ENCODE measurements at places on chromosomes 11 and 22.

DNA sequence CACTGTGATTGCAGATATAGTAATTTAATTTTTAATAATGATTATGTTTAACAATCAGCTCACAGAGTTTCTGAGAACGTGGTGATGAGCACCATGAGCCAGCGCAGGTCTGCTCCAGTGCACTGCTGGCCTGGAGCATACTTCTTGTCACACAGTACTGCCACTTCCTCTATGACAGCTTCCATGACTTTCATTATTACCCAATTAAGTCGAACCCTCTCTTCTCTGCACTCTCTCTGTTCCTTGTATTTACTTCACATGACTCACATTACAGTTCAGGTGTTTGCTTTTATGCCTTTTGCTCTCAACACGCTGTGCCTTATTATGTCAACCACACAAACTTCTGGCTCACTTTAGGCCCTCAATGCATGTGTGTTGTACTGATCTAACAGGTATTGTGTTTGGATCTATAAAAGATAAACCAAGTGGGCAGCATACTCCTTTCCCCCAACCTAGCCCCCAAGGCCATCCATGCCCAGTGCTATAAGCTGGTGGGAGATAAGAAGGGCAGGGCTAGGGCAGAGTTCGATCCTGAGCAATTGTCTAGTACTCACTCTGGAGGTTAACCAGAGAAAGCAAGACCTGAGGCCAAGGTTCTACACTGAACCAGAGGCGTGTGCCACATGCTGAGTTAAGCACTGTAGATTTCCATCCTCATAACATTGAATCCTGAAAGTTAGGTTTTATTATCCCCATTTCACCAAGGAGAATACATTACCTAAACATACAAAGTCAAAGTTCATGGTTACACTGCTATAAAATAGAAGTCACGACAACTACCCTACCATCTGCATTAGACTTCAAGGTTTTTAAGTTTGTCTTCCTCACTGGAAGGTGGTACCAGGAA is 356.5 kb downstream of the INSC start:
- no peak for DNase-seq

DNA sequence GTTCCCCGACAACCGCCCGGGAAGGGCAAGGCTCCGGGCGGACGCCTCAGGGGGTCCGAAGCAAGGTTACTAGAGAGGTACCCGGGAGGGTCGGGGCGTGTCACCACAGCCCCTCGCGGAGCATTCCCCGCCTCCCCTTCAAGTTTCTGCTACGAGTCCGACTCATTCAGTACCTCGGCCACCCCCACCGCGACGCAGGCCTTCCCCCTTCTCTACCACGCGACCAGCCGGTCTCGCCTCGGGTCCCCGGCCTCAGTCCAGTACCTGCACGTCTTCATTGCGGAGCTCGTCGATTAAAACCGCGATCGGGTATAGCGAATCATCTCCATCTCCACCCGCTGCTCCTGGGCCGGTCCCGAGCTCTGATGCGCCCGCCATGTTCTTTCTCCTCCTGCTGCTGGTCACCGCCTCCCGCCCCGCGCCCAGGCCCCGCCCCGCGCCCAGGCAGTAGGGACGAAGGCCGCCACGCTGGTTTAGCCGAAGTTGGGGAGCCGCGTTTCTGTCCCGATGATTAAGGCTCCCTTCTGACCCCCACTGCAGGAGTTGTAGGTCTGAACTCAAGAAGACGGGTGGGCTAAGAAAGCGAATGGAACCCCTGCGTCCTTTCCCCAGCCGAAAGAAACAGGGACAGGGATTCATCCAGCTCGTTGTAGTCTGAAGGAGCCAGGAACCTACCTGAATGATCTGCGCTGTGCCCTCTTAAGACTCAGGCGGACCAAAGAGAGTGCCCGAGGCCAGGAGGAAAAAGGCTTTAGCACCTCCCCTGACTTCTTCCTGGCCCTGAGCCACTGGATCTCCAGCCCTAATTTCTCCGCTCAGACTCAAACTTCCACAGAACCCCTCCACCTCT is at the start of gene PPP2R1B:
Gene PPP2R1B, minus strand, starts transcription at position 406 of the 850 bp plus-strand sequence. Its CDS starts 28 bp downstream, at position 378.
- peak; percentile 57 for DNase-seq

DNA sequence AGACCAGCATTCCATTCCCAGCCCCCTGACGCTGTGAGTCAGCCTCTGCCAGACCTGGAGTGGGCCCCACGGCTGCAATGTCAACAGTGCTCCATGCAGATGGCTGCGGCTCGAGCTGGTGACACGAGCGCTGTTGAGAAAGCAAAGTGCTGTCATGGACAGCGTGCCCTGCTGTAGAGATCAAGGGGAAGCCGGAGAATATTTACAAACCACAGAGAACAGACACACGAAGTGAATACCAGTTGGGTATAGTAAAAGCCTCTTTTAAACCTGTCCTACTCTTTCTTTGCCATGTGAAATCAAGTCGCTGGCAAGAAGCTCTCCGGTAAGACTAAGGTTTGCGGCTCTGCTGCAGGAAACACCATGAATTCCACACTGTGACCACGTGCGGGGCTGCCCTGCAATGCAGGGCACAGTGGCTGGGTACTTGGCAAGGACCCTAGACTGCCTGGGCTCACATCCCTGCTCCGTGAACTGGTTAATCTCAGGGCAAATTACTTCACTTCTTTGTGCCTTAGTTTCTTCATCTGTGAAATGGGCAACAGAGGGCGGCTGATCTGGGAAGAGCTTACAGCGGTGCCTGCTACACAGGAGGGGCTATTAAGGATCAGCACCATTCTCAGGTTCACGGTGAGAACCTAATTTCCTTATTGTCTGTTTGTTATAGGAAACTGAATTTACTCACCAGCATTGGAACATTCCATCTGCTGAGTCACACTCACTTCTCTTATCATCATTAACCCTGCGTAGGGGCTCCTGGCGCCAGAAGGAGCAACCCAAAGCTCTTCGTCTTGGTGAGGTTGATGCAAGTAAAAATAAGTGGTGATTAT is 27.8 kb upstream of the ELFN2 start:
- no peak for DNase-seq

DNA sequence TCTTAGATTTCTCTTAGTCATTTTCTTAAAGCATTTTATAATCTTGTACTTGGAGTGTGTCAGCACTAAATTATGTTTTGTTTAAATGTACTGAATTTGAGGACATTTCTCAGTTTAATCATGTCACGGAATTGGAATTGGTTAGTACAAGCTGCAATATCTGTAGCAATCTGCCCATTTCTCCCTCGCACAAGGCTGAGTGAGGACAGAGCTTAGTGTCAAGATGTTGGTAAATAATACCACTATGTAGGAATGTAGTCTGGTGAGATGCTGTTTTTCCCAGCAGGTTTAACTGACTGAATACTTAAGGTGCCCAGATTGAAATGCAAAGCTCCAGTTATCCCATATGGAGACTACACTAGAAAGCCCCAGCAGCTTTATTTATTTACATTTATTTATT is 30.6 kb downstream of the SREBF2 start:
- no peak for DNase-seq

- DNase-seq, result no peak
Measured at GRCh38 chr11:61742391-61742790, 10.0 kb upstream of the MYRF start.

- DNase-seq, result no peak
Measured at GRCh38 chr11:79796704-79797103, 355.9 kb upstream of the TENM4 start.

GRCh38 chr11:34447044-34447443 is 8.3 kb downstream of the CAT start:
- DNase-seq, result no peak

DNA sequence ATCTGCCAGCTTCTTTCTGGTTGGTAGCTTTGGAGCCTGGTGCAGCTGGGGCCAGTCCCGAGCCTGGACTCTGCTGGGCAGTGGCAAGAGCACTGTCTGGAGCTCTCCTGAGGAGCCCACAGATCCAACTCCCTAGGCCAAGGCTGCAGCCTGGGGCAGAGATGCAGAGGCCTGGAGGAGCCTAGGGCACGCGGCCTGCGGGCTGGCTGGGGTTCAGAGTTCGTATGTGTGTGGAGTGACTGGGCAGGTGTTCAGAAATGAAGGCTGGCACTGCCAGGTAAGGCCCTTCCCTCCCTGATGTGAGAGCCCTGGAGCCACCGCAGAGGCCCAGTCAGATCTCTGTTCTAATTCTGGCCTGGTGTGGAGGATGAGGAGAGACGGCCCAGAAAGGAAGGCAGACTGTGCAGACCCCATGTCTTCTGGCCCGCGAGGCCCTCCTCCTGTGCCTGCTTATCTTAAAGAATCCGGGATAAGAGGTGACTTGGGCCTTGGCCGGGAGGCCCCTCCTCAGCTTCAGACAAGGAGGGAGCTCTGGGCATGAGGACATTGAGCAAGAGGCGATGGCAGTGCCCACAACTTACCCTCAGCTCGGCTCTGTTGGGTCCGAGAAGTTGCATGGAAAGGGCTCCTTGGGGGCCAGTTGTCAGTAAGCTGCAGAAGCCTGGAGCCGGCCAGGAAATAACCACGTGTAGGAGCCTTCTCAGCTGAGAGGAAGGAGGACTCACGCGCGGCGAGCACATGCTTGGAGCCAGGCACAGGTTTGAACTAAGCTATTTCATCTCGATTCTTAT is 62.2 kb upstream of the B3GAT1 start:
- DNase-seq, result no peak

DNA sequence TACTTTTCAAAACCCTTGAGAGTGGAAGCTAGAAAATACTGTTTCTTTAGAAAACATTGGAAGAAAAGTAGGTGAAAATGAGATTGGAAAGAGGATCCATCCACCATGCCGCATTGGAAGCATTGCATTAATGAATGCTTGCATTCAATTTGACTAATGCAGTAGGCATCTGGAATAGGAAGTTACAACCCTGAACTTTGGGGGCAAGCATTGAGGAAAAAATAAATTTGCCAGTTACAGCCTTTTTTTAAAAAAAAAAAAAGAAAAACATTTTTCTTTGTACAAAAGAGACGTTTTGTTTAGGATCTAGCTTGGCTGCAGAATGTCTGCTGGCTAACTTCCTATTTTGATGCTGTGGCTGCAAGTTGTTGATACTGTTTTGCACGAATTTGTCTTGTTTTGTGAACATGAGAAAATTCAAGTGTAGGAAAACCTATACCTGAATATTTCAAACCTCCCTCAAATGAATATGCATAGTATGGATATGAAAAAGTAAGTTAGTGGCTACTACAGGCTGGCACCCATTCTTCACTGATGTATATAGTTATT is 28.1 kb downstream of the RTN3 start:
- no peak for DNase-seq

GRCh38 chr22:39117585-39118191 is 20.6 kb downstream of the APOBEC3H start:
- peak; percentile 59 for DNase-seq

Data from naive thymus-derived CD8-positive, alpha-beta T cell (primary cell).